ENCODE measurements at places on chromosomes 4 and X. TPM values are rescaled to one million over a fixed set of nuclear protein-coding genes. Genes with fewer than 3 reads are reported as not detected.

Gene DCAF4L1
- 0.11 TPM for total RNA-seq

Gene GPR50
- total RNA-seq = not detected

Gene PNMA3
- 0.28 TPM for total RNA-seq

Gene ARHGAP4
- 34.2 TPM for total RNA-seq

Gene TIGD4
- total RNA-seq = 1.2 TPM

Gene VCX3B
- not detected for total RNA-seq

Gene EREG
- total RNA-seq = 0.31 TPM

Gene IBSP
- total RNA-seq = 0.12 TPM

Gene S100G
- not detected for total RNA-seq

Gene NLRP2B
- not detected for total RNA-seq

Gene MAGEA8
- not detected for total RNA-seq

- H3K27me3 ChIP-seq = no peaks in the 10 kb centered on the region
- H3K4me3 ChIP-seq = no peak overlapping the region
- H3K36me3 ChIP-seq = no peaks in the 10 kb centered on the region
Observed at GRCh38 chr4:27873596-27873995, 1013.0 kb downstream of the STIM2 start.

DNA sequence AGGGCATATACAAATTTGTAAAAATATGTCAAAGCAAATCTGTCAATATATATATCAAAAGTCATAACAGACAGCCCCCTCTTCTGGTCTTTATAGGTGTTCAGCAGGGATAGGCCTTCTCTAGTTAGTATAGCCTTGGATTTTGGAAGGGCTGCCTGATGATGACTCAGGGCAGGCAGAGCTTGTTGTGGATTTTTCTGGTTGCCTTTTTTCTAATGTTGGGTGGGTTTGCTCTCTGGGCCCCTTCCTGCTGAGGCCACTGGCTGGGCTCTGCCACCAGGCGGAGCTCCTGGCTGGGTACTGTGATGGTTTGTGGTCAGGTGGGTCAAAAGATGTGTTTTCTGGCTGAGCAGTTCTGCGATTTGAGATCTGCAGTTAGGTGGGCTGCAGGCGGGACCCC is 294.2 kb downstream of the GRIA2 start:
- H3K4me1 ChIP-seq = no peaks in the 10 kb centered on the region
- H3K36me3 ChIP-seq = no peaks in the 10 kb centered on the region
- no peak overlapping the region for H3K4me3 ChIP-seq
- no peak overlapping the region for H3K27ac ChIP-seq
- H3K27me3 ChIP-seq = no peaks in the 10 kb centered on the region
- no peak for DNase-seq

- H3K4me3 ChIP-seq = no peak overlapping the region
- DNase-seq = no peak
Observed at GRCh38 chr4:88035292-88035691, 27.9 kb downstream of the PKD2 start.

DNA sequence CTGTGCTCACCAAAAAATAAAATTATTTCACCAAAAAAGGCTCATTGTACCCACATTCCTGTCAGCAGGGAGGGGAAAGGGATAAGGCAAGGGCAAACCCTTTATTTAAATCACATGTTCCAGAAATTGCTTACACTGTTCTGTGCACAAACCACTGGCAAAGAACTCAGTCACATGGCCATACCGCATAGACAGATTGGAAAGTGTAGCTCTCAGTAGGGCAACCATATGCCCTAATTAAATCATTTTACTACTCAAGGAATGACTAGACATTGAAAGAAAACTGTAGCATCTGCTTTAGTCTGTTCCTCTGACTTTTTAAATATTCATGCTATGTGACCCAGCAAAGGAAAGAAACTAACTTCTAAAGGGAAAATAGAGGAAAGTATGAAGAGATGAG is 119.2 kb upstream of the FAM241A start:
- no peaks in the 10 kb centered on the region for H3K27me3 ChIP-seq
- DNase-seq = no peak
- no peak overlapping the region for H3K27ac ChIP-seq
- H3K4me3 ChIP-seq = no peak overlapping the region

DNA sequence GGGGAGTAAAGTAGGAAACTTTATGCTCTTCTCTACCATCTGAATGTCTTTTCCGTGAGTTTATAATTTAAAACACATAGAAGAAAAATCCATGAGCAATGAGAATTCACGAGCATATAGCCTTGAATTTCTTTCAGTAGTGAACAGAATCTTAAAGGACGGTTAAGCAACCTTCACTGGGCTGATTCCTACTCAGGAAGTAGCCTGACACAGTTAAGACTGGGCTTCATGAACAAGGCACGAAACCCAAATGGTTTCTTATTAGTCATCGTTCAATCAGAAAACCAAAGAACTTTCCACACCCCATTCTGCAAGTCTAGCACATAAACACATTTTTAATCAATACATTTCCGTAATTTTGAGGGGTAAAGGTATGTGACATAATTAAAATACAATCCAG is 95.8 kb downstream of the SH3KBP1 start:
- no peak overlapping the region for H3K27ac ChIP-seq
- no peaks in the 10 kb centered on the region for H3K27me3 ChIP-seq
- no peaks in the 10 kb centered on the region for H3K4me1 ChIP-seq
- no peak for DNase-seq
- H3K36me3 ChIP-seq = no peaks in the 10 kb centered on the region

DNA sequence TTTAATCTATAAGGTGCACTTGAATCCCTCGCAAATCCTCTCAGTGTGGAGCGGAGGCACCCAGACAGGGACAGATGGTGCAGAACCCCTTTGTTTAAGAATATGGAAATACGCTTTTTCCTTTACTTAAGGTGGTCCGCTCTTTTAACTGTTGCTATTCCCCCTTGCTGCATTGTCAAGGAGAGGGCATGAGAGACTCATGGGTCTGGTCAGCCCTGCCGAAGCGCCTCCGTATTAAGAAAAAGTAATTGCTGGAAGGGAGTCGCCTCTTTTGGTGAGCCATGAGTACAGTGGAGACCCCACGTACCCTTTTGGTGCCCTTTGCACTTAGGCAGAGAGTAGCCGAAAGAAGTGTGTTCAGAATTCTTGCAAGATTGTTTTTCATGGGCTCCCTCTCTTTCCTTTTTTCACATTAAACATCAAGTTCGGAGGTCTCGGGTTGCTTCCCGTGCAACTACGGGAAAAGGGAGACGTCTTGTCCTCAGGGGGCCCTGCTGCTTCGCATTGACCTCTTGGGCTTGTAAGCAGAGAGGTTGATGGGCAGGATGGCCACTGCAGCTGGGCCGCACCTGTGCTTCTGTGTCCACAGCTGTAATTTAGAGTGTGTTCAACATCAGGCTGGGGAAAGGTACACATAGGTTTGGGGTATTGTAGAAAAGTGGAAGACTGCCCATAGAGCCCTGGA is 109.6 kb downstream of the SPRY1 start:
- peak overlapping the region; percentile 85 for H3K27ac ChIP-seq
- peak overlapping the region; percentile 51 for H3K4me3 ChIP-seq
- no peak for DNase-seq

- H3K27me3 ChIP-seq = no peaks in the 10 kb centered on the region
- no peaks in the 10 kb centered on the region for H3K36me3 ChIP-seq
- peaks cover 10% of the 10 kb centered on the region for H3K4me1 ChIP-seq
- H3K4me3 ChIP-seq = no peak overlapping the region
- H3K27ac ChIP-seq = no peak overlapping the region
Observed at GRCh38 chrX:130079824-130080406, 30.4 kb downstream of the ELF4 start.

- no peaks in the 10 kb centered on the region for H3K36me3 ChIP-seq
- peaks cover 13% of the 10 kb centered on the region for H3K4me1 ChIP-seq
- peak overlapping the region; percentile 90 for H3K4me3 ChIP-seq
- no peaks in the 10 kb centered on the region for H3K27me3 ChIP-seq
Observed at GRCh38 chr4:102501447-102501696, 213 bp downstream of the NFKB1 start.

DNA sequence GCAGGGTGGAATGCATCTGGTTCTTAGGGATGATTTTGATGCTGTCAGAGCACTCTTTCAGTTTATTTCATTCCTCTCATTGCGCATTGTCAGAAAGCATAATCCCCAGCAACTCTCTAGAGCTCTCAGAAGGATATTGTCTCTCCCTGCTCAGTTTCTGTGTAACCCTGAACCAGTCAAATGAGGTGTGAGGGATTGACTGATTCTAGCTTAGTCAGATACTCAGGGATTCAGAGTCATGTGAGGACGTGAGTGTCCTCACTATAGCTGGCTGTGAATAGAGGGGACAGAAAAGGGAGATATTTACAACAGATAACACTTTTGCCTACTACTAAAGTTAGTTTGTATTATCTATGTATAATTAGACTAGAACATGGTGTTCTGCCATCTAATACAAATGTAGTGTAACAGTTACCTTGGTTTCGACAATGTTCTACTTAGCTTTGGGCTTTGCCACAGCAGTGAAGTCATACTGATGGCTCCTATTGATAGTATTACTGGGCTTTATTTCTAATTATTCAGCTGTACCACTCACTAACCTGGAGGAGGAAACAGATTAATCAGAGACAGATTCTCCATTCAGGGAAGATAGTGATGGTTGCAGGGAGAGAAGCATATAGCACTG is 19.5 kb downstream of the AP1AR start:
- no peak overlapping the region for H3K4me3 ChIP-seq
- no peaks in the 10 kb centered on the region for H3K27me3 ChIP-seq
- no peaks in the 10 kb centered on the region for H3K4me1 ChIP-seq
- H3K27ac ChIP-seq = peak overlapping the region; percentile 4
- DNase-seq = peak; percentile 4

DNA sequence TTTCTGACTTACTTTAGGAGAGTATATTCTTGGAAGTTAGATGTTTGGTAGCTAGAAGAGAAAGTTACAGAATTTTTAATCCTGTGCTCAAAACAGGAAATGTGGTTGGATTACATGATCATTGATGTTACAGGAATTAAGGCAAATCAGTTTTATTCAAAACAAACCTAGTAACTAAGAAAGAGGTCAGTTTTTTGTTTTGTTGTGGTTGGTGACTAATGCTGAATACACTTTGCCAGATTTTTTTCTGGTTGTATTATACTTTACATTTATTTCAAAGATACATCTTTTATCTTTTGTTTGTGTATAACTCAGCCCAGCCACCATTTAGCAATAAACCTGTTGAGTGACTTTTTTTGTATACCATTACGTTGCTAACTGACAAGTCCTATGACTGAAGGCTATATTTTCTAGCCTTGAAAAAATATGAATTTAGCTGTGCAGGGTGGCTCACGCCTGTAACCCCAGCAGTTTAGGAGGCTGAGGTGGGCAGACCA is 116.7 kb downstream of the KLHL8 start:
- H3K36me3 ChIP-seq = peaks cover 17% of the 10 kb centered on the region
- DNase-seq = no peak
- H3K4me1 ChIP-seq = no peaks in the 10 kb centered on the region
- peak overlapping the region; percentile 67 for H3K27ac ChIP-seq
- no peaks in the 10 kb centered on the region for H3K27me3 ChIP-seq
- no peak overlapping the region for H3K4me3 ChIP-seq

DNA sequence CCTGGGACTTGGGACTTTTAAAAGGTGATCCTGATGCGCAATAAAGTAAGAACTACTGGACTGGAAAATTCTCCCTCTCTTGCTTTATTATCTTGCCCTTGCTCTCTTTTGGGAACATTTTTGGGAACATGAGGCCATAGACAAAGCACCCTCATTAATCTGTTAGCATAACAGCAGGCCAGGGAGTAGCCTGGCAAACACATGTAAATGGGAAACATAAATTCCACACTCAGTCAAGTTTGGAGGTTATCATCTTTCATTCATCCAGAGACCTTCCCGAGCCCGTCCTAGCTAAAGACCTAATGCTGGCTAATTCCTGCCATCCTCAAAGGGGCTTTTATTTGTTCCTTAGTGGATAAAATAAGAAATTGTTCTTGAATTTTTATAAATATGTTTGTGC is 162.8 kb upstream of the ARX start:
- no peak overlapping the region for H3K27ac ChIP-seq
- no peaks in the 10 kb centered on the region for H3K4me1 ChIP-seq
- DNase-seq = no peak
- H3K36me3 ChIP-seq = no peaks in the 10 kb centered on the region
- peaks cover 16% of the 10 kb centered on the region for H3K27me3 ChIP-seq
- no peak overlapping the region for H3K4me3 ChIP-seq

GRCh38 chrX:3815896-3816664 is 102.6 kb upstream of the PRKX start:
- H3K36me3 ChIP-seq = no peaks in the 10 kb centered on the region
- peak overlapping the region; percentile 50 for H3K4me3 ChIP-seq
- no peaks in the 10 kb centered on the region for H3K27me3 ChIP-seq
- DNase-seq = peak; percentile 63
- H3K4me1 ChIP-seq = peaks cover 4% of the 10 kb centered on the region

DNA sequence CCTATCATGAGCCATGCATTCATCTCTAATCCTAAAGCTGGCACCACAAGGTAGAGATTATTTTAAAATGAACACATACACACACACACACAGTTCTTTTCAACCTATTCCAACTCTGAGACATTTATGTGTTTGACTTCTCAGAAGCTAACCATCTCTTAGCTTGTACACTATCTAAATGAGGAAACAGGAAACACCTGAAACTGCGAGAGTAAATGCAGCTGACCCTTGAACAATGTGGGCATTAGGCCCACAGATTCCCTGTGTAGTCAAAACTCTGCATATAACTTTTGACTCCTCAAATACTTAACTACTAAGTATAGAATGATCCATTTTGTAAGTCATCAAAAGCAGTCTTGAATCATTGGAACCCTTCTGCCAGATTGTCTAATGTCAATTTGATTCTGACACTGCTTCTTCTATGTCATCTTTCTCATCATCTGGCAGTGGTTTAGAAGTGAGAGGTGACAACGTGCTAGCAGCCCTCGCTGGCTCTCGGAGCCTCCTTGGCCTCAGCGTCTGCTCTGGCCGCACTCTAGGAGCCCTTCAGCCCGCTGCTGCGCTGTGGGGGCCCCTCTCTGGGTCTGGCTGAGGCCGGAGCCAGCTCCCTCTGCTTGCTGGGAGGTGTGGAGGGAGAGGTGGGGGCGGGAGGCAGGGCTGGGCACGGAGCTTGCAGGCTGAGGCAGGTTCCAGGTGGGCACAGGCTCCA is 21.4 kb upstream of the IL15 start:
- H3K27ac ChIP-seq = no peak overlapping the region
- no peaks in the 10 kb centered on the region for H3K27me3 ChIP-seq
- H3K36me3 ChIP-seq = no peaks in the 10 kb centered on the region
- DNase-seq = peak; percentile 20
- H3K4me1 ChIP-seq = no peaks in the 10 kb centered on the region

DNA sequence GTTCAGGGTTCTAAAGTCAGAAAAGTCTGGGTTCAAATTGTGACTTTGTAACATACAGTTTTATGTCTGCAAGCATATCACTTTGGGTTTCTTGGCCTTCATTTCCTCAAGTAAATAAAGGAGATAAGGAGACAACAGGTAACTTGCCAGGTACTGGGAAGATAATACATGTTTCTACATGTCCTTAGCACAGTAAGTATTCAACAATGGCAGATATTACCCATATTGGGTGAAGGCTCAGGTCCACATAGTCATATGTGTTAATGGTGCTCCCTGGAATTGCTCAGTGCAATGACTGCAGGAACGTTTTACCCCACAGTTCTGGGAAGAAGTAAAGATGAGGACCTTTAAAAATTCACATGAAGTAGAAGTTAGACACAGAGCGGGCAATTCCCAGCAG is 35.8 kb upstream of the GAB1 start:
- H3K4me1 ChIP-seq = no peaks in the 10 kb centered on the region
- H3K27me3 ChIP-seq = no peaks in the 10 kb centered on the region
- H3K4me3 ChIP-seq = no peak overlapping the region
- no peaks in the 10 kb centered on the region for H3K36me3 ChIP-seq
